Hematopoietic multipotent progenitor cell treated with erythropoietin and hydrocortisone succinate and interleukin-3 and kit ligand, for 17 days (in vitro differentiated cells): ENCODE measurements at places on chromosomes 13 and 19.
A peak's percentile ranks its signal among the peaks of the same experiment; 100 is the strongest.

- DNase-seq, result no peak
Observed at GRCh38 chr13:44198826-44199225, 174.8 kb upstream of the SERP2 start.

- DNase-seq, result no peak
Observed at GRCh38 chr13:25977216-25977615, 74.6 kb downstream of the SHISA2 start.

- DNase-seq, result no peak
Observed at GRCh38 chr19:46015687-46016425, 7.0 kb downstream of the PGLYRP1 start.

- DNase-seq, result no peak
Observed at GRCh38 chr19:48671446-48671995, 1.3 kb downstream of the NTN5 start.

- DNase-seq, result no peak
Observed at GRCh38 chr13:50829226-50829625, 14.3 kb downstream of the DLEU7 start.

GRCh38 chr13:101144808-101145419 lies 271.4 kb downstream of the NALCN start:
- peak; percentile 48 for DNase-seq

DNA sequence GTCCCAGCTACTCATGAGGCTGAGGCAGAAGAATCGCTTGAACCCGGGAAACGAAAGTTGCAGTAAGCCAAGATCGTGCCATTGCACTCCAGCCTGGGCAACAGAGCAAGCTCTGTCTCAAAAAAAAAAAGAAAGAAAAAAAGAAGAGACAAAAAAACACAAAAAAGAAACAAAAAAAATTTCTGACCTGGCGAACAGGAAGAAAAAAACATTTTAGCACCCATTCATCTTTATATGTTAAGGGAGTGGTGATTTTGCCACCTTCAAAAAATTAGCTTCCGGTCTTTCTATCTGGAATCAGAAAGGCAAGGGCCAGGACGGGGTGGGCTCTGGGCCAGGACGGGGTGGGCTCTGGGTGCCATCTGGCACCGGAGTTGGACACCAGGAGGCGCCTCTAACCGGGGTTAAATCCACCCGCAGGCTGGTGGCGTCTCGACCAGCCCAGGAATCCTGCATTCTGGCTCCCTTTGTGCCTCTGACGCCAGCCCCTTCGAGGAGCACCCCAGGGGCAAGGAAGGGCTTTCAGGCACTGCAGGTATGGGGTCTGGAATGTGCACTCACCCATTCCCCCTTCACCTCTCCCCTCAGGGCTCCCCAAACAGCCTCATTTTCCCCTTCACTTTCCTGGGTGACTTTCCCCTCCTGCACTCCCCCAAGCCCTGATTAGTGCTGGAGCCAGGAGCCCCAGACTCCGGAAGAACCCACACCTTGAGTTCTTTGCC lies 10.4 kb upstream of the ZSWIM4 start:
- peak; percentile 71 for DNase-seq

DNA sequence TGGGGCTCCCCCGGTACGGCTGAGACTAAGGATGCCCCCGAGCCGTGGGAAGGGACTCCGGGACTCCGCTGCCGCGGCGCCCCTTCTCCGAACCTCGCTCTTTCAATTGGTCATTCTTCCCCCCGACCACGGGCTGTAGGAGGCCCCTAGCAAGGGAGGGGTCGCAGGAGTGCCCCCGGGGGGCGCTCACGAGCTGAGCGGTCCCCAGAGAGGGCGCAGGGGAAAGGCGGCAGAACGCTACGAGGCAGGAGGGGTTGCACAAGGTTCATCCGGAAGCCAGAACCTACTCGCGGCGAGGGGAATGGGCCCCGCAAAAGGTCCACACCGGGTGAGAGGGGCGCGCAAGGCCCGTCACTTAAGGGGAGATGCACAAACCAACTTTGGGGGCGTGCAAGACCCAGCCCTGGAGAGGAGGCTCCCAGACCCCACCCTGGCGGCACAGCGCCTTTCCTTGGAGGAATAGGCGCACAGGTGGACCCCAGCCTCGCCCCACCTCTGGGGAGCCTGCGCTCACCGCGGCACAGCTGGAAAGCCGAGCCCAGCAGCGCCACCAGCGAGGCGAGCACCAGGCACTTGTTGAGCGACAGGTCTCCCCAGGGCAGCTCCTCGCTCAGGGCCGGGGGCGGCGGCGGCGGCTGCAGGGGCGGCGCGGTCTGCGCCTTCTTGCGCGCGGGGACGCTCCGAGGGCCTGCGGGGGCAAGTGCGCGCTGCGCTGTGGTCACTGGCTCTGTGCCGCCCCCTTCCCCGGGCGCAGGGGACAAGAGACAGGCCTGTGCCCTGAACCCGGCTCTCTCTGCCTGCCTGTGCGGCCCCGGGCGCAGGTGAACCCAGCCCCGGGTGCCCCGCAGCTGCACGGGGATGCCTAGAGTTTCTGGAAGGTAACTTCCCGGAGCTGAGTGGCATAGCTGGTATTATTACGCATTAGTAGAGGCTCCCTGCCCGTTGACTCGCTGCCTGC lies 2.8 kb downstream of the JSRP1 start:
- DNase-seq, result peak; percentile 18

GRCh38 chr19:41753159-41753558 lies 2.2 kb upstream of the CEACAM6 start:
- DNase-seq, result peak; percentile 55

DNA sequence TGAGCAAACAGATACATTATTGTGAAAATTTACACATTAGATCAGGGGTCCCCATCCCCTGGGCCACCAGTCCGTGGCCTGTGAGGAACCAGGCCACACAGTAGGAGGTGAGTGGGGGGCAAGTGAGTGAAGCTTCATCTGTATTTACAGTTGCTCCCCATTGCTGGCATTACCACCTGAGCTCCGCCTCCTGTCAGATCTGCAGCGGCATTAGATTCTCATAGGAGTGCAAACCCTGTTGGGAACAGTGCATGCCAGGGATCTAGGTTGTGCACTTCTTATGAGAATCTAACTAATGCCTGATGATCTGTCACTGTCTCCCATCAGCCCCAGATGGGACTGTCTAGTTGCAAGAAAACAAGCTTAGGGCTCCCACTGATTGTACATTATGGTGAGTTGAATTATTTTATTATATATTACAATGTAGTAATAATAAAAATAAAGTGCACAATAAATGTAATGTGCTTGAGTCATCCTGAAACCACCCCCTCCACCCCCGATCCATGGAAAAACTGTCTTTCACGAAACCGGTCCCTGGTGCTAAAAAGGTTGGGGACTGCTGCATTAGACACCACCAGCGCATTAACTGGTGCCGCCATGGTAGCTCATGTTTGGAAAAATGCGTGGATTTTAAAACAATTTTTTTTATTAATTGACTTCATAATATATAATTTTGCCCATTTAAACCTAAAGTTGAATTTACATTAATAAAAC lies 51.7 kb downstream of the DGKH start:
- DNase-seq, result no peak

DNA sequence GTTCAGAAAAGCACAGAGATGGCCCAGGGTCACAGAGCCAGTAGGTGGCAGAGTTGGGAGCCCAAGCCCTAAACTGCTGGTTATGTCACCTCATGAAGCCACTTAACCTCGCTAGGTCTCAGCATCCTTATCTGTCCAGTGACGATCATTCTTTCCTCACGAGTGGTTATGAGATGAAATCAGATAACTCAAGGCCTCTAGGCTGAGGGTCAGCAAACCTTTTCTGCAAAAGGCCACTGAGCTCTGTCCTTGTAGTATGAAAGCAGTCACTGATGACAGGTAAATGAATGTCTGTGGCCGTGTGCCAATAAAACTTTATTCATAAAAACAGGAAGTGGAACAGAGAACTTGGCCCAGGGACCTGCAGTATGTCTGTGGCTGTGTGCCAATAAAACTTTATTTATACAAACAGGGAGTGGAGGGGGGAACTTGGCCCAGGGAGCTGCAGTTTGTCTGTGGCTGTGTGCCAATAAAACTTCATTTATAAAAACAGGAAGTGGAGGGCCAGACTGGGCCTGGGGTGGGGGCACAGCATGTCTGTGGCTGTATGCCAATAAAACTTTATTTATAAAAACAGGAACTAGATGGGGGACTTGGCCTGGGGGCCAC lies 71.2 kb downstream of the GNG7 start:
- no peak for DNase-seq

DNA sequence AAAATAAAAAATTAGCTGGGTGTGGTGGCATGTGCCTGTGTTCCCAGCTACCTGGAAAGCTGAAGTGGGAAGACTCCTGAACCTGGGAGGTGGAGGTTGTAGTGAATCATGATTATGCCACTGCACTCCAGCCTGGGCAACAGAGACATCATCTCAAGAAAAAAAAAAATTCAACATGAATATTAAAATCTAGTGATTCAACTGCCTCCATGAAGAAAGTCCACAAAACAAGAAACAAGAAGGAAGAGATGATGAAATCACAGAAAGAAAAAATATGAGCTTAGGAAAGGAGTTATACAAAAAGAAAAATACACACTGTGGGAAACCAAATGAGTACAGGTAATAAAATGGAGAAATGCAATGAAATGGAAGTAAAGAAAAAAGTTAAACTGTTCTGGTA lies 99.6 kb upstream of the SIAH3 start:
- DNase-seq, result no peak

- no peak for DNase-seq
Observed at GRCh38 chr19:17211547-17212446, 3.4 kb upstream of the USE1 start.

DNA sequence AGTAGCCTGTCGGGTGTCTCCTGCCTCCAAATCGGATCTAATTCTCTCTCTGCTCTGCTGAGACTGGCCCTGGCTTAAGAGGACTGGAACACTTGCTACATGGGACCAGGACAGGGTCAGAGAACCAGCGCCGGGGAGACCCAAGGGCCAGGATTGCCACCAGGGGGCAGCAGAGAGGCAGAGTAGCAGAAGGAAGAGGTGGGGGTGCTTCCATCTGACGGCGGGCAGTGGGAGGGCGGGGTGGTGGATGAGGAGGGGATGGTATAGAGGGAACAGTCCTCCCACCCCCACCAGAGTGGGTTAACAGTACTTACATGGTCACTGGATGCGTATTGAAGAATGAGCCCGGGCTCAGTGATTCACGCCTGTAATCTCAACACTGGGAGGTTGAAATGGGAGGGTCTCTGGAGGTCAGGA lies 11.9 kb downstream of the SELENOW start:
- peak; percentile 68 for DNase-seq

- DNase-seq, result no peak
Observed at GRCh38 chr13:110516500-110516899, 45.0 kb downstream of the RAB20 start.

GRCh38 chr13:94196413-94196812 lies 283.1 kb downstream of the DCT start:
- no peak for DNase-seq

DNA sequence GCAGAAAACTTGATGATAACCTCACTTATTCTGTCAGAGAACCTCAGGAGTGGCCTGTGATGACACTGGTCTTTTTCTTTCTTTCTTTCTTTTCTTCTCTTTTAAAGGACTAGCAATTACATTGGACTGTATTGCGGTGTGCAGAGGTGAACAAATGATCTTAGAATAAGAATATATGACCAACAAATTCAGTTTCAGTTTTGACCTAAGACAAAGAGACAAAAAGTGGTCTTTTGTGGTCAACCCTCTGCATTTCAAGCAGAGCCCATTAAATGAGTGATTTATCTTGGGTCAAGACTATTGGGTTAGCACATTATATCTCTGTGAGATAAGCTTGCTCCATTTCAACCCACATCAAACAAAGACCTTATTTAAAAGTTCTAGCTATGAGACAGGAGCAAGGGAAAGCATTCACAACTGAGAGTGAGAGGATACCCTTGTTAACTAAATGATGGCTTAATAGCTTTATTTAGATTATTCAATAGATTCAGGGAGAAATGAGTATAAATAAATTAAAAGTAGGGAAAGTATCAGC lies 644.4 kb downstream of the PCDH9 start:
- no peak for DNase-seq

DNA sequence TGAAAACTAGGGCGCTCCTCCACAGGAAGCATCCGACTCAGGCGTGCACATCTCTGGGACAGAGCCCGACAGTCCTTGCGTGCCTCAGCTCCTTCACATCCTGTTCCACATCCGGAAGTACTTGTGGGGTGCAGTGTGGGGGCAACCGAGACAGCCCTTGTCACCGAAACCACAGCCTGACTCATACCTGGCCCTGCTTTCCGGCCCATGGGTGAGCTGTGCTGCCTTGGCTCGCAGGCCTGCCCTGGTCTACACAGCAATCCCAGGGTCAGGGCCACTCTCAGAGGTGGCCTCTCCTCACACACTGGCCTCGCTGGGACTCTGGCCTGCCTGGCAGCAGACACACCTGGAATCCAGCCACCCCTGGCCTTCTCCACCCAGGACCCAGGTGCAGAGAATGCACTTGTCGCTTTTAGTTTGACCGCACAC lies 100.4 kb downstream of the STK24 start:
- DNase-seq, result no peak

DNA sequence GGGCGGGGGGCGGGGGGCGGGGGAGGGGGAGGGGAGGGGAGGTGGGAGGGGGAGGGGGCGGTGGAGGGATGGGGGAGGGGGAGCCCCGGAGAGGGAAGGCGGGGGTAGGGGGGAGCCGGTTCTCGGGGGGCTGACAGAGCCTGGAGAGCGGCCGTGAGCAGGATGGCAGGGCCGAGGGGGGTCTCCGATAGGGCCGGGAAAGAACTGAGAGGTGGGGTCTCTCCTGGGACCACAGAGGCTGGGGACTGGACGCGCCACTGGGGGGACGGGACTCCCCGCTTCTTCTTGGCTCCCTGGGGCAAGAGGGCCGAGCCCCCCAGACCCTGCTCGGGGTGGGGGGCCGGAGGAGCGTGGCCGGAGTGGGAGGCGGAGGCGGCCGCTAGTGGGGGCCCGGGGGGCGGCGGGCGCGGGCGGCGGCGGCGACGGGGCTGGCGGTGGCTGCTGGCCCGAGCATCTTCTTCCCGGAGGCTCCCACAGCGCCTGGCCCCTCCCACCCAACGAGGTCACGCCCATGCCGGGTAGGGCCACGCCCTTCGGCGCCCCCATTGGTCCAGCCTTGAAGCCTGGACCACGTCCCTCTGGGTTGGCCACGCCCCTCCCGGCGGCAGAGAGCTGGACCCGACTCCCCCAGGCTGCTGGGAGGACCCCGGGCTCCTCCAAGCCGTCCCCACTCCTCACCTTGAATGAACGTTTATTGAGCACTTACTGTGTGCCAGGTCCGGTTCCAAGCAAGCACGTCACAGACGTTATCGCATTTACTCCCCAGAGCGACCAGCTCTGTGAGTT lies at the start of gene NOVA2:
TSS of gene NOVA2 (minus strand) at position 313 of the 786 bp plus-strand sequence. CDS start 514 bp downstream, outside the sequence.
- peak; percentile 38 for DNase-seq

DNA sequence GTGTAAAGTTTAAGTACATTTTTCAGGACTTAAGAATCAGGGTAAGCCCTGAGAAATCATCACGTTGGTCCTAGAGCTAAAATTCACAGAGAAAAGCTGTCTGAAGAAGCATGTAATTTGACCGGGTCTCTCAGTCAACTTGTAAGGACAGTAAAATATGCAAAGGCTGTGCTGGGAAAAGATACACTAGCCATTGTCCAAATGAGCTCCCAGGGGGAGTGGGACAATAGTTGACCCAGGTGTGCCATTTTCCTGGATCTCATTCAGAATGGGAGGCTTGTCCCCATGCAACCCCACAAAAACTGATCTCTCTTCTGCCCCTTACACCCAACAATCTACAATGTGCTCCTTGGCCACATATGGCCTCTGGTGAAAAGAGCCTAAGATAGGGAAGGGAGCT lies 437.9 kb downstream of the KLF12 start:
- no peak for DNase-seq

- no peak for DNase-seq
Observed at GRCh38 chr19:56142087-56142787, 1.1 kb downstream of the ZNF444 start.
